GM12878 (cell line): ENCODE measurements at places on chromosomes 2 and 18. TPM values are rescaled to one million over a fixed set of nuclear protein-coding genes. Genes with fewer than 3 reads are reported as not detected.

The CRYGD gene
- not detected in 2 replicates for total RNA-seq

The LCT gene
- total RNA-seq = 0.08 and 0.11 TPM in 2 replicates

The MC4R gene
- not detected in 2 replicates for total RNA-seq

The MRPS5 gene
- 54.3 and 58.1 TPM in 2 replicates for total RNA-seq

The RNF152 gene
- total RNA-seq = 0.03 TPM in 2 replicates

The KLF11 gene
- total RNA-seq = 0.18 and 0.19 TPM in 2 replicates

The ZNF521 gene
- total RNA-seq = 0.05 TPM in 1 of 2 replicates, not detected in the other

The NT5DC4 gene
- total RNA-seq = 0.85 TPM in 1 of 2 replicates, not detected in the other

GRCh38 chr2:211867845-211868451, 670.7 kb downstream of the ERBB4 start:
- no peak for DNase-seq

DNA sequence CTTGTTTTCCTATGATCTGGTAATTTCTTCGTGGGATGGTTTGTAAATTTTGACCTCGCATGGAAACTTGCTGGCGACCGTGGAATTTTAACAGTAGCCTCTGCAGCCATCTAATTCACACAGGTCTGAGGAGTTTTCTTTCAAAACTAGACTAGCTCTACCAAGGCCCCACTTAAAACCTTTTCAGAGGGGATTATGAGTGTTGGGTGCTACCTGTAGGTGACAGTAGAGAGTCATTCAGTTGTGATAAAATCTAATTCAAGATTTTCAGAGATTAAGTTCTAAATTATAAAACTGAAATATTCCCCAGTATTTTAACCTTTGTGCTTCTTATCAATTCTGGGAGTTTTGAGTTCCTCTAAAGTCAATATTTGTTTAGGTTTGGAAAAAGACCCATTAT, 31.0 kb downstream of the THSD7B start:
- no peak for DNase-seq

GRCh38 chr2:173958198-173958846, 6.9 kb downstream of the SP3 start:
- DNase-seq = no peak

- DNase-seq = no peak
Observed at GRCh38 chr2:84152462-84152861, 306.6 kb downstream of the SUCLG1 start.

- no peak for DNase-seq
Observed at GRCh38 chr2:120887320-120887697, 151.6 kb downstream of the GLI2 start.

GRCh38 chr18:72630991-72631390, 86.8 kb upstream of the CBLN2 start:
- no peak for DNase-seq

DNA sequence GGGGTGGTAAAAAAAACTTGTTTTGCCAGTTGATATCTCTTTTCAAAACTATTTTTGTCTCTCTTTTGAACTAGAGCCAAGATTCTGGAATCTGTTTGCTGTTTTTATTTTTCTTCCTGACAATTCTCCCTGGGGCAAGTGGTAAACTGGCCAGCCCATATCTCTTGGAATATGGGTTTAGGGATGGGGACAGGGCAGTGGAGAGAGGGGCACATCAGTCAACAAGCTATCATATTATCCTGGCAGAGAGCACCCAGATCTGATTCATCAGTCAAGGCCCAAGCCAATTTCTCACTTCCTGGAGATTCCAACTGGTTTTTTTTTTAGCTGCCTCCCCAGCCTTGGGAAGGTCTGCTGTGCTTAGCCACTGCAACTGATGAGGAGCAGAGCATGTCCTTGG, 52.3 kb downstream of the ARHGAP28 start:
- DNase-seq = no peak

DNA sequence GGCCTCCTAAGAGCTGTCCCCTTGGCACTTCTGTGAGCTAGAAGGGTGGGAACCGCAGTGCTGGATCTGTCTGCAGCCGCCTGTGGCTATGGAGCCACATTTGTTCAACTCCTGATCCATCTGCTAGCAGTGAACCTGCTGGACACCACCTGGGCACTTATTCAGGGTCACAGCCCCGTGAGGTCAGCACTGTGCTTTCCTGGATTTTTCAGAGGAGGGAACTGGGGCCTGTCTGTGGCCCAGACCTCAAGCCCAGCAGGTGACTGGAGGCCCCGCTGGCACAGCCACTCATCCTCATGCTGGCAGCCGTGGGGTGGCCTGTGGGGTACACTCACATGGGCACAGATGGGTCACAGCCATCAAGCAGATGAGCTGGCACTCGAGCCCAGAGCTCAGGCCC, 155.3 kb downstream of the TFCP2L1 start:
- DNase-seq = no peak

- DNase-seq = no peak
Observed at GRCh38 chr2:175640655-175641054, 361.4 kb downstream of the LNPK start.

- DNase-seq = no peak
Observed at GRCh38 chr18:46374850-46375249, 270.7 kb downstream of the HAUS1 start.

DNA sequence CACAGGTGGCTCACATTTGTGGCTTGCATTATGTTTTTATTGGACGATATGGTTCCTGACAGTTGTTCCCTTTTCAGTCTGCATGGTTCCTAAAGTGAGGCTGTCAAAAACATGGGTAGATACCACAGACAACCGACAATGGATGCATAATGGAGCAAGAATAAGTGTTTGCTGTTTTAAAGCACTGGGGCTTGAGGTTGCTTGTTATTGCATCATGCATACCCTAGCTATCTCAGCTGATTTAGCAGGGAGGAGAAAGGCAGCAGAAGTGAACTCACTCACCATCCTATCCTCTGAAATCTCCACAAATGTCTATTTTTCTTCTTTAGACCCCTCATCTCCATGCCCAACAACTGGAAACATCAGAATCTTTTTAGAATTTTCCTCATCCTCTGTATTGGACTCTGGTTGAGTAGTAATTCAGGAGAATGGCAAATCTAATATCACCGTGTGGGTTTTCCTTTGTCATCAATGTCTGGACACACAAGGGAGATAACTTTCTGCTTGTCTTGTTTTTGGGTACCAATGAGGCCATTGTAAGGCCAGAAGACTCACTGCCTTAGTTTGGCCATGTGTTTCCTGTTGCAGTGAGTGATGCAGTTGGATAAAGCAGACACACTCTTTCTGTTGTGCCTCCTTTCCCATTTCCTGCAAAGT, 46.7 kb downstream of the FBXO48 start:
- no peak for DNase-seq

DNA sequence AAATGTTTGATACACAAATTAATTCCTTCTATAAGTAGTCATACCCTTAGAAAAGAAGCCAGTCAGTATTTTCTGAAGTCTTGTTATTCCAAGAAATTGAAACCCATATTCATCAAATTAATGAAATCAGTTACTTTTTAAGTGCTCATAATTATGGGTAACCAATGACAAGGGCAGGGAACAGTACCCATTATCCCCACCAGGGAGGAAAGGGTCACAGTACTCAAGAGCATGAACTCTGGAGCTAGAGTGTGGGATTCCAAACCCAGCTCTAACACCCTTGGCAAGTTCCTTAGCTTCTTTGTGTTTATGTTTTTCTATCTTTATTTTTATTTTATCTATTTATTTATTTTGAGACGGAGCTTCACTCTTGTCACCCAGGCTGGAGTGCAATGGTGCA, 68.4 kb downstream of the CCDC148 start:
- DNase-seq = no peak

- DNase-seq = no peak
Observed at GRCh38 chr2:188524519-188525113, 232.9 kb downstream of the GULP1 start.

DNA sequence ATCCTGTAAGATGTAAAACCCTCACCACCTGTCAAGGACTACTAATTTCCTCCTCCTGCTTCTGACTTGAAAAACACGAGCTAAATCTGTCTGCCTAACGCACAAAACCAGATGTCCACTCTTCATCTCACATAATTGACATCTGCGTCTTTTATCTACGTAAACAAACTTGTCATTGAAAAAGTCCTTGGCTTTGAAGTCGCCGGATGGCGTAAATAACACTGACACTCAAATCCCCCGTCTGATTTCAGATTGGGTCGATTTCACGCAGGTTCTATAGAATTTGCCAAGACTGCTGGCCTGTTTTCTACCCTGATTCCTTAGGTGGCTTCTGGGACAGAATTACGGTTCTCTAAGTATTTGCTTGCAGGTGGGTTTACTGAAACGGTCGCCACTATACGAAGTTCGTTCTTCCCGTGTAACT, 539 bp upstream of the MOB4 start:
- no peak for DNase-seq

DNA sequence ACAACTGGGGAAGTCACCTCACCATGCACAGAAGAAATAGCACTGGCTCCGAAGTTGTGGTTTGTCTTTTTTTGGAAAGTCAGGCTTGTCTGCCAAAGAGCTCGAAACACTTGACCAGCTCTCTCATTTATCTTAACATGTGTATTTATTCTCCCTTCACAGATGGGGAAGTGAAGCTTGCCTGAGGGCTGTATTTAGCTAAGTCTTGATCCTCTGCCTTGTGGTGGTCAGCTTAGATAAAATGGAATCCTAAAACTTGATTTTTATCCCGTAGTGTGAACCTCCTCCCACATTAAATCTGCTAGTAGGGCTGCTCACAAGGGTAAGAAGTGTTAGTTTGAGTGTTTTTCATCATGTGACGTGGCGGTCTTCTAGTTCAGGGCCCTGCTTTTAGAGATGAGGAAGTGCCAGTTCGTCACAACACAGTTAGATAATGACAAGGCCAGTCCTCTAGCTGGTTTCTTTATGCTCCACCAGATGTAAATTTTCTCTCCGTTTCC, 89.7 kb downstream of the TMEM247 start:
- DNase-seq = peak; percentile 82

DNA sequence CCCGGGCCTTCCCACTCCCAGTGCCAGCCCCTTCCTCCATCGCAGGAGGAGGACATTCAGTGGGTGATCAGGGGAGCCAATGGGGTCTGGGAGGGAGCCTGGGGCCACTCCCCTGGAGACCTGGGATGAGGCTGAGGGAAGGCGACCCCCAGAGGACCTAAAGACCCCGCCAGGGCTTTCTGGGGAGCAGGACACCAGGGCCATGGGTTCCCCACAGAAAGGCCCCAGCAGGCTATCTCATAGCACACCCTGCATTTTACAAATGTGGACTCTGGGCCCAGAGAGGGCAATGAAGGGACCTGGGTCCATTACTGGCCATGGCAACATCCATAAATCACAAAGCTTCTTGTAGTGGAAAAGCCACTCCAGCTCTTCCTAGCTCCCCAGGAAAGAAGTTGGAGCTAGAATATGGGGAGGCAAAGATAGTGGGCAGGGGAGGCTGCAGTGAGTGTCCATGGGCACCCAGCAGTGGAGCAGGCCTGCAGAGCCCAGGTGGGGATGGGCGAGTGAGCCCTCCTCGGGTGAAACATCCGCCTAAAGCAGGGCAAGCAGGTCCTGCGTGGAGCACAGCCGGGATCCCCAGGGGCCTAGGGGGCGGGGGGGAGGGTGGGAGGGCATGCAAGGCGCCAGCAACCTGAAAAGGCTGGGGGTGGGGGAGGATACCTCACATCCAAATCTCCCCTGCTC, 13.8 kb downstream of the CYP26B1 start:
- no peak for DNase-seq

DNA sequence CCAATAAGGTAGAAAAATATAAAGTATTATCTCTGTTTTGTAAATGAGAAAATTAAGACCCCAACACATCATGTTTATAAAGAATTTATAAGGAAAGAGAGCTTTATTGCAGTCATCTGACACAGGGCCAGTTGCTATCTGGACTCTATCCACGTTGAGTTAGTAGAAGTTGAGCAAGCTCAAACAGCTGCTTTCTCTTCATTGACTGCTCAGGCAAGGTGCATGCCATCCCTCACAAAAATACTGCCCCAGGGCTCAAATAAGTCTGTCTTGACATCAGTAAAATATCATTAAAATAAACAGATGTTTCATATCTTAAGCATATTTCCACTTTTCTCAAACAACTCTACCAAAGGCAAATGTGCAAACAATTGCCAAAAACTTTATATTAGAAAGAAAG, 14.8 kb downstream of the COL5A2 start:
- DNase-seq = no peak

DNA sequence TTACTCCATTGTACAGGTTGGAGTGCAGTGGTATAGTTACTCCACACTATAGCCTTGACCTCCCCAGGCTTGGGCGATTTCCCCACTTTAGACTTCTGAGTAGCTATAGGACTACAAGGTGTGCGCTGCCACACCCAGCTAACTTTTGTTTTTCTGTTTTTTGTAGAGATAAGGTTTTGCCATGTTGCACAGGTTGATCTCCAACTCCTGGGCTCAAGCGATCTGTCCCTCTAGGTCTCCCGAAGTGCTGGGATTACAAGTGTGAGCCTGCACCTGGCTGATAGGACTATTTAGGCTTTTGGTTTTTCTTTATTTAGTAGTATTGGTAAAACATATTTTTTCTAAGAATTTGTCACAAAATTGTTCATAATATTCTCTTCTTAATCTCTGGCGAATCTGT, 121.7 kb downstream of the PHLPP1 start:
- no peak for DNase-seq
